Fibroblast of pulmonary artery (primary cell): ENCODE measurements at places on chromosomes 6 and 20.

DNA sequence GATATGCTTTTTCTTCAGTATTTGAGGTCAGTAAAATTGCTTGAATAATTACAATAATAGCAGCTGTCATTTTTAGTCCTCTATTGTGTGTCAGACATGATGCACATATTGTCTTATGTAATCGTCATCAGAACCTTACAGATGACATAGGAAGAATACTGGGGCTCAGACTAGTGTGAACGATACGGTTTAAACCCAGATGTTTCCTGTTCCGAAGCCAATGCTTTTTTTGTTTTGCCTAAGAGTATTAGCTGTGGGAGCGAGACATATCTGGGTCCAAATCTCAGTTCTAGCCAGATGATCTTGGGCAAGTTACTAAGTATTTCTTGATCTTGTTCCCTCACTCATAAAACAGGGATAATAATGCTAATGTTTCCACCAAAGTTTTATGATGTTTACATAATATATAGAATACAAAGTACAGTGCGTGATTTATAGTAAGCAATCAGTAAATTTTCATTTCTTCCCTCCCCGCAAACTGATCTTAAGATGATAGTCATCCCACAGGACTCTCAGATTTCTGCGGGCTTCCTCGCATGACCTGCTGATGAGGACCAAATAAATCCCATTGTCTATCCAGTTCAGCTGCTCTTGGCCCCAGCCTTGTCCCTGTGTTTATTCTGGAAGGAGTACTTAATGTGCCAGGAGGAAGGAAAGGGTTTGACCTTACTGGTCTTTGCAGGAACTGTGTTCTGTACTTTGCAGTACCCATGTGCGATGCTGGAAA, 98.2 kb downstream of the CAP2 start:
- no peak for DNase-seq

DNA sequence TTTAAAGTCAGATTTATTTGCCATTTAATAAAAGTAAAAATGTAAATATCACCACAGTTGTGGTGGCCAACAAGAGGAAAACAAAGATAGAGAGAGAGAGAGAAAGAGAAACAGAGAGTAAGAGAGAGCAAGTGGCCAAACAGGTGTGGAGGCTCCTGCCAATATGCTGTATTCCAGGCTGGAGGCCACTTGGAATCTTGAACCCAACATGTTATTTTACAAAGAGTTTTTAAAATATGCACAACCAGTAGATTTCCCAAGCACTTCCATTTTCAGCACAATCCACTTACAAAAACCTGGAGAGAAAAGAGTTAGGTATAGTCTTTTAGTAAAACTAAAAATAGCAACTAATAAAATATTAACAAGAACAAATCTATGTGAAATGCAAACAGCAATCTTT, 1323.1 kb upstream of the CITED2 start:
- DNase-seq, result no peak

DNA sequence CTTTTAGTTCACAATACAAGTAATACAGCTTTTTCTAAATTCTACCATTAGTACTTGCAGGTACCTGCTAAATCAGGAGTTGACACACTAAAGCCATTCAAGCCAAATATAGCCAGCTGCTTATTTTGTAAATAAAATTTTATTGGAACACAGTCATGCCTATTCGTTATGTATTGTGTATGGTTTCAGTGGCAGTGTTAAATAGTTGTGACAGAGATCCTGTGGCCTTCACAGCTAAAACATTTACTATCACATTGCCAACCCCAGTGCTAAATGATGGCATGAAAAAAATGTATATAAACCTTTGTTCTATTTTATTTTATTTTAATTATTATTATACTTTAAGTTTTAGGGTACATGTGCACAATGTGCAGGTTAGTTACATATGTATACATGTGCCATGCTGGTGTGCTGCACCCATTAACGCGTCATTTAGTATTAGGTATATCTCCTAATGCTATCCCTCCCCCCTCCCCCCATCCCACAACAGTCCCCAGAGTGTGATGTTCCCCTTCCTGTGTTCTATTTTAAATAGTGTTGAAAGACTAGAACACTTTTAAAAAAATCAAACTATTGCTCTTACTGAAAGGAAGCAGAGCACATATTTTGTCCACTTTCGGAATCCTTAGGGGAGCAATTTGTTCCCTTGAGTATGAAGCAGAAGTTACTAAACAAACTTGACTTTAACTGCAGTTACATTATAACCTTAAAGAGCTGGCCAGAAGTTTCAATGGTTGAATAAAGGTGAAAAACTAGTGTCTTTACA, 115.7 kb downstream of the PRIM2 start:
- DNase-seq, result peak; percentile 21

DNA sequence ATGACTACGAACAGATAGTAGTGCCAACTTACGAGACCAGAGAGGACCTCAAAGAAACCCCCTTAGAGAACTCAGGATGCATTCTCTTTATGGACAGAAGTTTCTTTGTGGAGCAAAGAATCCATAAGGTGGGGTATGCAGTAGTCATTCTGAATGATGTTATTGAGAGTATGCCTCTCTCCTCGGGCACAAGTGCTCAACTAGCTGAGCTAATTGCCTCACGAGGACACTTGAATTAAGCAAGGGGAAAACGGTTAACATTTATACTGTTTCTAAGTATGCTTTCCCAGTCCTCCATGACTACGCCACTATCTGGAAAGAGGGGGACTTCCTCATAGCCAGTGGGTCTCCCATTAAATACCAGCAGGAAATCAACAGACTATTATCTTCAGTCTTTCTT, 25.6 kb downstream of the MC3R start:
- no peak for DNase-seq

DNA sequence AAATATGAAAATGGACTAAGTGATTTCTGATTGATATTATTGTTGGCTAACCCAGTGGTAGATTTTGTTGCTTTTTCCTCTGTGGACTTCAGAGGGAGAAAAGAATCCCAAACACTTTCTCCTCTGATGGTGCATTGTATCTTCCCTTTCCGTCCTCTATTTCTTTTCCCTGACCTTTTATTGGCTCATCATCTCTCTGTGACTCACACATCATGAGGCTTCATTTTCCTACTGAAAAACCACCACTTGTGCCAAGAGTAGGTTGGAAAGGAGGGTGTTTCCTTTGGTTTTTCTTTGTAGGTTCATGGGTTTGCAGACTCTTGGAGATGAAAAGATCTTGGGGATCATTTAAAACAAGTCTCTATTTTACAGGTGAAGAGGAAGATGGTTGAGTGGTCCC, 311.7 kb upstream of the JAG1 start:
- DNase-seq, result peak; percentile 83

DNA sequence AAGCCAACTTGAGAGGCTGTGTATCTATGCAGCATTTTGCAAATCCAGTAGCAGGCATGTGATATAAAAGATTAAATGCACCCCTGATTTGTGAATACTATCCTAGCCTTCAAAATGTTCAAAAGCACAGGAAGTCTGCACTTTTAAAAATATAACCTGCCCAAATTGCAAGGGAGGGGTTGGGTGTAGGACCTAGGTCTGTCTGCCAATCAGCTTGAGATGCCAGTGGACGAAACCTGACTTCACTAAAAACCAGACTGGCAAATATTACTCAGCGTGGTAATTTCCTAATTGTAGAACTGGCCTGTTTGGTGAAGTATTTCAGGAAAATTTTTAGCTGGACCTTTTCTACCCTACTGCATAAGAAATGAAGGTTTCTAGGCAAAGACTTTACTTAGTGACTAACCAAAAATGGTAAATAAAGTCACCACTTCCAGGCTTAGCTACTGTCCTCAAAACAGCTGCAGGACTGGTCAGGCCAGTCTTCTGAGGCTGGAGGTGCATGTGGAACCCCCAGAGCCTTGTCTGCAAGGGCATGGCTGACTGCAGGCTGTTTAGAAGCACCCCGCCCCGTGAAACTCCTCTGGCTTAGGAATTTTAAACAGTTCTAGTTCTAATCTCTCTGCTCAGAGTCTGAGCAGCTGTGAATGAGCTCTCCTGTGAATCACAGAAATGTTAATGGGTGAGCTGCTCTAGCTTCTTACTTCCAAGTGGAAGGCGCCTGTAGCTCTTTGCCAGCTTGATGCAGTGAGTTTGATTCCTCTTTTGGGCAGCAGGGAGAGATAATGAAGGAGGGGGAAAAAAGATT, 104.4 kb upstream of the ESR1 start:
- no peak for DNase-seq

DNA sequence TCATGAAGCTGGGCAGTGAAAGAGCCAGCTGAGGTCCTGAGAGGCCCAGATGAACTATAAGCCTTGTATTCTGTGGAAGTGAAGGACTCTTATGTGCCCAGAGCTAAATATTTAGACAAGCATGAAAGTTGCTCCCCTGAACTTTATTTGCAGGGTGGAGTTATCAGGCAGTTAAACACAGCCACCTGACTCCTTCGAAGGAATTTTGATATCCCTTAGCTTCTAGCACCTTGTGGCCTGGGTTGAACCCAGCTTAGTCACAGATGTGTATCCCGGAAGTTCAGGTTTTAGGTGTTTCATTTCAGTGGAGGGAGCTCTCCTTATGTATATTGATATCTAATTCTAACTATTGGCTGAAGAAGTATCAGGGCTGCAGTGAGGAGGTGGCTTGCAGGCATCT, 20.4 kb downstream of the NR2E1 start:
- DNase-seq, result no peak

DNA sequence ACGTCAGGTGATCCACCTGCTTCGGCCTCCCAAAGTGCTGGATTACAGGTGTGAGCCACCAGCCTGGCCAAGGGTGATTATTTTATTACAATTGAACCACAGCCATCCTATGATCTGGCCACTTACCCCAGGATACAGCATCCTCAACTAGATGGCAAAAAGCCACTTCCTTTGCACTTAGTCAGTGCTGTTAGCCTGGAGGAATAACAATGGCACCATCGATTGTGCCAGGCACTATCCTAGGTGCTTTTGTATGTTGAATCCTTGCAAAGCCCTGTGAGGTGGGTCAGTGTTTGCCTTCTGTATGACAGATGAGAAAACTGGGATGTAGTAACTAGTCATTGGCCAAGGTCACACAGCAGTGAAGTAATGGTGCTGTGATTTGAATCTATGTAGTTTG, 11.2 kb upstream of the TTPAL start:
- DNase-seq, result no peak

- DNase-seq, result no peak
These were observed 114.6 kb downstream of the SOBP start for GRCh38 chr6:107604549-107604948.
